ENCODE measurements at places on chromosomes 16 and 17. TPM values are rescaled to one million over a fixed set of nuclear protein-coding genes. Genes with fewer than 3 reads are reported as not detected.
A peak's percentile ranks its signal among the peaks of the same experiment; 100 is the strongest.

Gene C16orf54
- total RNA-seq = 1.1 TPM

Gene CTNS
- 11.7 TPM for total RNA-seq

Gene DHRS7C
- total RNA-seq = not detected

DNA sequence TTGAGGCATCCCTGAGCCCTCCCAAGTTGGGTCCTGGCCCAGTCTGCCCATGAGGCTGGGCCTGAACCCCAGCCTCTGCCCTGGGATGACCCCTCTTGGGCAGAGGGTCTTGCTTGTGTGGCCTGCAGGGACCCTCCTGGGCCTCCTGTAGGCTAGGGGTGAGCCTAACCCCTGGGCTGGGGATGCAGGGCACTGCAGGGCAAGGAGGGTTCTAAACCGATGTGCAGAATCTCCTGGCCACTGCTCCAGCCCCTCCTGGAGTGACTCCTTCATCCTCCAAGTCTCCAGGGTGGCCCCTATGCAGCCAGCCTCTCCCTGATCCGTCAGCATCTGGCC, 37.5 kb downstream of the LGALS9 start:
- DNase-seq = no peak

GRCh38 chr16:9953908-9954570, 228.2 kb downstream of the GRIN2A start:
- no peak for DNase-seq

GRCh38 chr17:64188088-64188487, 58.1 kb upstream of the ERN1 start:
- no peak for DNase-seq

- DNase-seq = peak; percentile 87
Measured at GRCh38 chr16:27867122-27868110, 196.1 kb downstream of the GSG1L start.

- no peak for DNase-seq
Measured at GRCh38 chr17:57572062-57572461, 173.0 kb downstream of the CCDC182 start.

GRCh38 chr16:48235058-48235555, 9.0 kb upstream of the LONP2 start:
- DNase-seq = no peak

- no peak for DNase-seq
Measured at GRCh38 chr17:35948092-35948491, 4.6 kb upstream of the LYZL6 start.

DNA sequence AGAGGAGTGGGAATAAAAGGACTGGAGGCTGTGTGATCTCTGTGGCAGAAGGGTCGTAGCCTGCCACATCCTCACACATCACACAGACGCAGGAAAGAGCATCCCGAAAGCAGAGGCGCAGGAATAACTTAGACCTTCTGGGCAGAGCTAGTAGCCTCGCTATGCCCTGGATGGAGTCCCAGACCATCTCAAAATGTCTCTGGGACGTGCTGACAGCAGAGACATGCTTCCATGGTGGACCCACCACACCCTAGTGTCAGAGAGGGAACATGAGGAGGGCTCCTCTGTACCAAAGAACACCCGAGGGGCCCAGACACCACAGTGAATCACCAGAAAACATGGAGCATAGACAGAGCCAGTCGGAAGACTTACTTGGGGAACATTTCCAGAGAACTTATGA, 29.6 kb upstream of the FAAP100 start:
- DNase-seq = no peak
